ENCODE measurements at places on chromosomes 16 and 17.

- DNase-seq, result no peak
Measured at GRCh38 chr16:29766571-29766970, 11.5 kb upstream of the ZG16 start.

- DNase-seq, result no peak
Measured at GRCh38 chr16:11698271-11698689, 30.0 kb downstream of the SNN start.

DNA sequence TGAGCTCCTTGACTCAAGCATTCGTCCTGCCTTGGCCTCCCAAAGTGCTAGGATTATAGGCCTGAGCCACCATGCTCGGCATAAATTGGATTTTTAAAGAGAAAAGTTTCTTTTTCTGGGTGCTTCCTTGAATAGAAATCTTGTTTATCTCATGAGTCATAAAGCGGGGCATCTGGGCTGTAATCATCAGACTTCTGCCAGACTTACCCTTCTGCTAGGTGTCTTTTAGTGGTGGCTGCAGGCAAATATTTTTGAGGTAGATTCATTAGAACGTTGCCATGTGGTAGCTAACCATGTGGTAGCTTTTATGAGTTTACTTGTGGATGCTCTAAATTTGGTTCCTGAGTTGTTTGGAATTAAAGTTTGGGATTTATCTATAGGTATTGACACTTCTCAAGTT lies 13.4 kb downstream of the PGS1 start:
- DNase-seq, result no peak

GRCh38 chr16:534856-535445 lies 7.4 kb downstream of the CAPN15 start:
- DNase-seq, result no peak

GRCh38 chr17:39800540-39800939 lies 62.8 kb downstream of the GRB7 start:
- no peak for DNase-seq

DNA sequence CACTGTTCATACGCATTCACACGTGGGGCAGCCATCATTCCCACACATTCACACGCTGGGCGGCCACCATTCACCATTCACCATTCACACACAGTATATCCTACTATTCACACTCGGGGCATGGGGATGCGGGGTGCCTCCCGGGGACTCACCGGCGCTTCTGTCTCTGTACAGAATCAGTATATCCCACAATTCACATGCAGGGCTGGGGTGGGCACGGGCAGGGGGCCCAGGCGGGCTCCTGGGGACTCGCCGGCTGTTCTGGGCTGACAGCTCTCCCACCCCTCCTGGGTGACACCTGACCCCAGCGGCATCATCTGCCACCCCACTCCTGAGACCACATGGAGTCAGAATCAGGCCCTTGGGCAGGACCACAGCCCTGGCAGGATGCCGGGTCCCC lies 9.6 kb downstream of the NME3 start:
- no peak for DNase-seq

GRCh38 chr16:78473031-78473699 lies 373.7 kb downstream of the WWOX start:
- no peak for DNase-seq

GRCh38 chr17:64024215-64024654 lies 3.8 kb upstream of the ICAM2 start:
- DNase-seq, result no peak

DNA sequence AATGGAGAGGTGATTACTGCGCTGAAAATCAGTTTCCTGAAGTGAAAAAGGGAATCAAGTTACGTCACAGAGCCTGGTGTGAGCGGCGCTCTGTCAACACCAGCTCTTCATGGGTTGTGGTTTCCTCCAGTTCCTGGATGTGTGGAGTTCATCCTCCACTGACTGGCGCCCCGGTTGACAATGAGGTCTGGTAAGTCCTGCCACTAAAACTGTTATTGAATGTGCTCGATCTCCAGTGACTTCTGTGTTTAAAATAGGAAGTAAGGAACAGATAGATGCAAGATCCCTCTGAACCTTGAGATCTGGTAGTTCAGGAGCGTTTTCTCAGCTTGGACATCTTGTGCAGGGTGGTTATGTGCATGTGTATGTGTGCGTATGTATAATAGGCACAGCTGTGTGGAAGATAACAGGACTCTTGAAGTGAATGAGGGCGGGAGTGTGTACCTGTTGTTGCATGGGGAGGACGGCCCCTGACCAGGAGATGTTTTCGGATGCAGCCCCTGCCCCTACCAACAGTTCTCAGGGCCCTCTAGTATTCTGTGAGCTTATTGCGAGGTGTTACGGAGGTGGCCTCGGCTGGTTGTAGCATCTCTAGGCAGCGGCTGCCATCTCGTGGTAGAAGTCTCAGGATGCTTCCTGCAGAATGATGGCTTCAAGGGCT lies 22.0 kb upstream of the GOT2 start:
- DNase-seq, result peak; percentile 74

- DNase-seq, result no peak
Measured at GRCh38 chr17:57785022-57785421, 39.9 kb upstream of the CCDC182 start.

GRCh38 chr17:46865100-46865499 lies 13.7 kb downstream of the WNT9B start:
- no peak for DNase-seq

GRCh38 chr16:68902003-68902968 lies 59.0 kb downstream of the TANGO6 start:
- DNase-seq, result no peak

DNA sequence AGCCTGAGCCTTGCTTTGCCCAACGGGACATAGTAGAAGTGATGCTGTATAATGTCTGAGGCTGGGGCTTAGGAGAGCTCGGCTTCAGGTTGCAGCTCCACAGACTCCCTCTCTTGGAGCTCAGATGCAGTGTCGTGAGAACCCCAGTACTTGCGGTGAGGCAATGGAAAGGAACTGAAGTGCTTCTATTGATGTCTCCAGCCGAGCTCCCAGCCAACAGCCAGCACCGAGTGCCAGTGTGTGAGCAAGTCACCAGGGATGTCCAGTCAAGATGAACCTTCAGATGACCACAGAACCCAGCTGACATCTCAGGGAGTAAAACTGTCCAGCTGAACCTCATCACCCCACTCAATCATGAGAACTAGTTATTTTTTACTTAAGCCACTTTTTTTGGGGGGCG lies 268.1 kb downstream of the IRF8 start:
- DNase-seq, result no peak

DNA sequence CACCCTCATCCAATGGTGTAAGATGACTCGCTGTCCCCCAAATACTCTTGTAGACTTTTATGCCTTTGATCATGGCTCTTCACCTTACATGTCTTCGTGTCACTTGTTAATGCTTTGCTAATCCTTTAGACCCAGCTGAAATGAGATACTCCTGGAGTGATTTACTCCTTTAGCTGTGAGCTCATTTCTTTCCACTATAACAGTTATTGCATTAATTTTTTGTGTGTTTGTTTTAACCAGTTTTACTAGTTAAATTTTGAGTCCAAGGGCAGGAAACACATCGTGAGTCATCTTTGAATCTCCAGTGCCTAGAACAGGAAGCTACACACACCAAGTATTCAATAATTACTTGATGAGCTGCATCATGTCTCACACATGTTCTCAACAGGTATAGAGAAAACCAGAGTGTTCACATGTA lies 6.5 kb upstream of the CTCF start:
- no peak for DNase-seq

GRCh38 chr17:7915179-7915610 lies 894 bp downstream of the RNF227 start:
- peak; percentile 78 for DNase-seq

GRCh38 chr17:45361976-45362375 lies 45.2 kb upstream of the MAP3K14 start:
- DNase-seq, result no peak

Measured in tibial artery (tissue), 4 donors.